ENCODE measurements at places on chromosomes 3 and 15.

DNA sequence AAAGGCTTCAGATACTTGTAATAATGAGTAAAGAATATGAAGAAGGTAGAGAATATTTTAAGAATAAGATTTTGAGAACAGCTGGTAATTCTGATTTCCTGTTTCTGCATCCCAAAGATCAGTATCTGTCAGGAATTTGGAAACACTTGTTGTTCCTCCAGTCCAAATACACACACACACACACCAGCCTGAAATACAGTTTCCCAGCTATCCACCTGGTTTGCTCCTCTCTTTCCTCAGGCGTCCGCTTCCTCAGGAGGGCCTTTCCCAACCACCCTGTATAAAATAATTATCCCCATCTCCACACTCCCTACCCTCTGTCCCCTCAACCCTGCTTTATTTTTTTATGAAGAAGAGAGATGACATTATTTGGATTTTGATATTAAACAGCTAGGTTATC, 2.0 kb upstream of the FSIP1 start:
- DNase-seq, result no peak

- peak; percentile 50 for DNase-seq
These were observed 173.5 kb downstream of the OR4M2 start for GRCh38 chr15:22253676-22254408.

DNA sequence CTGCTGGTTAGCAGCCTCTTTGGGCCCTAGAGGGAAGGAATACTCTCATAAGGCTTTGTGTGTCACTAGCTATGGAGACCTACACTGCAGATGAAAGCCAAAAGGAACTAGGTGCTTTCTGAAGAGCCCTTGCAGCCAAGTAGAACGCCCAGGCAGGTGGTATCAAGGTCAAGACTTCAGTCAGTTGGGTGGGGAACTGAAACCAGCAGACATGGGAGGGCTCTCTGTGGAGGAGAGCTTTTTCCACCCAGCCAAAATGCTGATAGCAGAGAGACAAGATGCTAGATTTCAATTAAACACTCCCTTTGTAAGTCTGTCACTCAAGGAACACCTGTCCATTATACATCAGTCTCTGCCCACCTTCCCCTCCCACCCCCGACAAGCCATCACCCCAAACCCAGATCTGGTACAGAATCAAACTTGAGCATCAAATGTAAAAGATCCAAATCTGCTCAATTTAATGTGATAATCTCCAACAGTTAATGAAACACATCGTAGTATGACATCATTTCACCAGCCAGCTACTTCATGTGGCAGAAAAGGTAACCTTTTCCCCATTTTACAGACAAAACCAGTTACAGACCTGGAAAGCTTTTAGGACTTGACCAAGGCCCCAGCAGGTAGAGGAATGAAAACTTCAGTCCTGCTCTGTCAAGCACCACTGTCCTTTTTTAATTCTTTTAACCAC, 14.6 kb downstream of the MRPS25 start:
- peak; percentile 86 for DNase-seq

DNA sequence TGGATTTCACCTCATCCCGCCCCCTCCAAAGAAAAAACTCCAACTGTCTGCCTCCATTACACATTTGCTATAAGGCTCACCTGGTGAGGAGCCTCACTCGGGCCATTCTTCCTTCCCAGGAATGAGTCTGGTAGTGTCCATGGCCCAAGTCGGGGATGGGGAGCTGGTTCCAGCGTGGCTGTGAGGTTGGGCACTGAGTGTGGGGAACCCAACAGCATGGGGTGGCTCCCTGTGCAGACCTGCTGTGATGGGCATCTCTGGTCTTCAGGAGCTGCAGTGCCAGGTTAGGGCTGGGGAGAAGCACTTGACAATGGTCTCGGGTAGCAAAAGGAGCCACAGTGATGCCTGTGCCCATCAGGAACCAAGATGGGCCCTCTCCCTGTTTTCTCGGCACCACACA, 39.2 kb downstream of the TMEM158 start:
- no peak for DNase-seq

GRCh38 chr3:159766563-159767185, 222.0 kb upstream of the IL12A start:
- DNase-seq, result no peak

GRCh38 chr3:159902546-159903314, 85.9 kb upstream of the IL12A start:
- DNase-seq, result peak; percentile 18

GRCh38 chr3:43964640-43965039, 273.9 kb downstream of the ABHD5 start:
- no peak for DNase-seq
